ENCODE measurements at places on chromosomes 16 and 17. TPM values are rescaled to one million over a fixed set of nuclear protein-coding genes. Genes with fewer than 3 reads are reported as not detected.

Gene KRTAP4-11
- not detected for total RNA-seq

Gene AANAT
- not detected for total RNA-seq

Gene CRYBA1
- not detected for total RNA-seq

Gene EVPL
- total RNA-seq, result not detected

Gene HP
- total RNA-seq, result not detected

Gene KPNA2
- total RNA-seq, result 297 TPM

Gene KRTAP4-3
- not detected for total RNA-seq

Gene TMEM235
- total RNA-seq, result not detected

Gene MIS12
- 13.8 TPM for total RNA-seq

Gene CCL17
- not detected for total RNA-seq

Gene MPP3
- 4.2 TPM for total RNA-seq

Gene TNRC6C
- 1.9 TPM for total RNA-seq

Gene NGFR
- total RNA-seq, result under 0.01 TPM

Gene DNAAF8
- 0.30 TPM for total RNA-seq

Gene BAIAP2
- 18.6 TPM for total RNA-seq

Gene MT1M
- total RNA-seq, result 3.0 TPM

Gene EVI2A
- total RNA-seq, result 2.1 TPM

Gene HOXB7
- 11.9 TPM for total RNA-seq

Gene LGALS9C
- not detected for total RNA-seq

Gene TBC1D3E
- not detected for total RNA-seq

Gene HSD17B1
- total RNA-seq, result 0.84 TPM

Gene KRT23
- under 0.01 TPM for total RNA-seq

Gene ABCC3
- total RNA-seq, result 5.6 TPM

Gene CACNG1
- not detected for total RNA-seq

Gene TM4SF5
- not detected for total RNA-seq

Gene TNS4
- total RNA-seq, result 0.17 TPM

Gene KRTAP4-9
- total RNA-seq, result not detected

Gene CHST5
- under 0.01 TPM for total RNA-seq
